ENCODE measurements at places on chromosomes 11 and 22. TPM values are rescaled to one million over a fixed set of nuclear protein-coding genes. Genes with fewer than 3 reads are reported as not detected.

GRCh38 chr22:27650572-27650971, 151.0 kb downstream of the MN1 start:
- H3K27ac ChIP-seq, result no peak overlapping the region
- no peak overlapping the region for H3K4me3 ChIP-seq
- no peak for DNase-seq
- H3K27me3 ChIP-seq, result no peaks in the 10 kb centered on the region

GRCh38 chr11:74444173-74444826, 23.0 kb downstream of the KCNE3 start:
- no peaks in the 10 kb centered on the region for H3K27me3 ChIP-seq
- no peaks in the 10 kb centered on the region for H3K36me3 ChIP-seq
- H3K4me3 ChIP-seq, result no peak overlapping the region
- no peak overlapping the region for H3K27ac ChIP-seq
- DNase-seq, result no peak

DNA sequence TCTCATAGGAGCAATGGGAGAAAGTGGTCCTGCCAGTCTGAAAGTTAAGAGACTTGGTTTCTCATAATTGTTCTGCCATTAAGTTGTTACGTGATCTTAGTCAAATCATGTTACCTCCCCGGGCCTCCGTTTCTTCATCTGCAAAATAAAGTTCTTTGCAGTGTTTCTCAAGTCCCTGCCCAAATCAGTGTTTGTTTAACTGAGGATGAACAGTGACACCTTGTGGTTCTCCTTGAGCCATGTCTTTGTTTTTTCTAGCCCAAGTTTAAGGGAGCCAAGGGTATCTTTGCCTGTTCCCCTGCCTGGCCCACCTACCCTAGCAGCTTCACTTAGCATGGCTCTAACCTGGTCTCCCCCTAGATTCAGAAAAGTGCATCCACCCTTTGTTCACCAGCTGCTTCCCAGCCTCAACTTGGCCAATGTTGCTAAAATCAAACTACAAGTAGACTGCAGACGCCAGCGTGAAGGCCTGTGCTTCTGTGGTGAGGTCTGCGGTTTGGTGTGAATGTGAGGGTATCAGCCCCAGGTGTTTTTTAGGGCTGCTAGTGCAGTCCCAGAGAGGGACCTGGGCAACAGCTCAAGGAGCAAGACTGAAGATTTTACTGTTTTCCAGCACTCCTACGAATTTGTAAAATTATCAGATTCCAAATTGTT, 35.5 kb downstream of the FZD4 start:
- no peaks in the 10 kb centered on the region for H3K27me3 ChIP-seq
- no peaks in the 10 kb centered on the region for H3K4me1 ChIP-seq
- H3K27ac ChIP-seq, result peak overlapping the region; percentile 4
- no peak for DNase-seq
- no peak overlapping the region for H3K4me3 ChIP-seq

GRCh38 chr22:41526830-41527799, 17.2 kb downstream of the POLR3H start:
- H3K4me1 ChIP-seq, result peaks cover 45% of the 10 kb centered on the region
- no peak overlapping the region for H3K4me3 ChIP-seq
- DNase-seq, result no peak
- no peaks in the 10 kb centered on the region for H3K27me3 ChIP-seq
- H3K27ac ChIP-seq, result peak overlapping the region; percentile 91
- H3K36me3 ChIP-seq, result peaks cover 96% of the 10 kb centered on the region

DNA sequence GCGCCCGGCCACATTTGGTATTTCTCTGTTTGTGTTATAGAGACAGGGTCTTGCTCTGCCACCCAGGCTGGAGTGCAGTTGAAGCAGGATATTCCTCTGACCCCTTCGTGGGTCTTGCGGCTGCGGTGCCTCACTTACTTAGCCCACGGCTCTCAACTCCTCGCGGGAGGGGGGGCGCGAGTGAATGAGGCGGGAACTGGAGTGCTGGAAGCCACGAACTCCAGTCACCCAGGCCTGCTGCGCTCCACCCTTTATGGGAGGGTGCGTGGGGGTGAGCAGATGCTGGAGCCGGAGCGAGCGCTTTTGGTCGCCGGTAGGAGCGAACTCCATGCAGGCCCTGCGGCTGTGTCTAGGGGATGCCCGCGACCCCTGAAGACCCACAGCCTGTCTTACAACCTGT, 1.8 kb downstream of the C11orf54 start:
- no peaks in the 10 kb centered on the region for H3K36me3 ChIP-seq
- no peak overlapping the region for H3K4me3 ChIP-seq
- DNase-seq, result no peak
- peaks cover 26% of the 10 kb centered on the region for H3K4me1 ChIP-seq
- H3K27me3 ChIP-seq, result no peaks in the 10 kb centered on the region

GRCh38 chr11:67277231-67277961, 11.1 kb downstream of the GRK2 start:
- peak; percentile 86 for DNase-seq
- peak overlapping the region; percentile 9 for H3K4me3 ChIP-seq
- peak overlapping the region; percentile 55 for H3K27ac ChIP-seq

DNA sequence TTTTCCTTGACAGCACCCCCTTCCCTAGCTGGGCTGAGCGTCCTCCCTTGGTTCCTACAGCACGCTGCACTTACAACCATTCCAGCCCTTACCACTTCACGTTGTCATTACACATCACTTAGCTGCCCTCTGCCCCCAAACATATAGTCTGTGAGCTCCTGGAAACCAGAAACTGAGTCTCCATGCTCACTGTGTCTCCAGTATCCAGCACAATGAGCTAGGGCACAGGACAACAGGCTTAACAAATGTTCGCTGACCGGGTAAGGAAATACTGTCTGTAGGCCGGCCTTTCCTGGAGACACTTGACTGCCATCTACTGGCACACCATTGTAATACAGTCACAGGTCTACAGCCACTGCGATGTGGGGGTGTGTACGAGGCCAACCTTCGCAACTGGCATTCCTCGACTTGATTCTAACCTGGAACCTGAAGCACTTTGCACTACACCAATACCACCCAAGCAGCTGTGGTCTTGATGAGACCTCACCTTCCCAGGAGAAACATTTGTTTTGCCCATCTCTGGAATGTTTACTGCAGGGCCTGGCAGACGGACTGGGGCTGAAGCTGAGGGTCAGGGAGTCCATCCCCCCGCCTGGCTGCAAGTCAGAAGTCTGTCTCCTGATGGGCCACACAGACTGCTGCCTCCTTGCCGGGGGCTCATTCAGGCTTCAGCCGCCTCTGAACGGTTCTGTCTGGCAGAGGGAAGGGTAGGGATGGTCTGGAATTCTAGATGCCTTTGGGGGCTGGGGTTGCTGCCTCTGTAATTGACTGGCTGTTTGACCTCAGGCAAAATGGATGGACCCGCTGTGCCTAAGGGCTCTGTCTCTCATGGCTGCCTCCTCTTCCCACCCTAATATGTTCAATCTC, 72.0 kb downstream of the SYN3 start:
- H3K4me3 ChIP-seq, result no peak overlapping the region
- H3K4me1 ChIP-seq, result peaks cover 11% of the 10 kb centered on the region
- H3K27ac ChIP-seq, result peak overlapping the region; percentile 60
- H3K36me3 ChIP-seq, result no peaks in the 10 kb centered on the region

DNA sequence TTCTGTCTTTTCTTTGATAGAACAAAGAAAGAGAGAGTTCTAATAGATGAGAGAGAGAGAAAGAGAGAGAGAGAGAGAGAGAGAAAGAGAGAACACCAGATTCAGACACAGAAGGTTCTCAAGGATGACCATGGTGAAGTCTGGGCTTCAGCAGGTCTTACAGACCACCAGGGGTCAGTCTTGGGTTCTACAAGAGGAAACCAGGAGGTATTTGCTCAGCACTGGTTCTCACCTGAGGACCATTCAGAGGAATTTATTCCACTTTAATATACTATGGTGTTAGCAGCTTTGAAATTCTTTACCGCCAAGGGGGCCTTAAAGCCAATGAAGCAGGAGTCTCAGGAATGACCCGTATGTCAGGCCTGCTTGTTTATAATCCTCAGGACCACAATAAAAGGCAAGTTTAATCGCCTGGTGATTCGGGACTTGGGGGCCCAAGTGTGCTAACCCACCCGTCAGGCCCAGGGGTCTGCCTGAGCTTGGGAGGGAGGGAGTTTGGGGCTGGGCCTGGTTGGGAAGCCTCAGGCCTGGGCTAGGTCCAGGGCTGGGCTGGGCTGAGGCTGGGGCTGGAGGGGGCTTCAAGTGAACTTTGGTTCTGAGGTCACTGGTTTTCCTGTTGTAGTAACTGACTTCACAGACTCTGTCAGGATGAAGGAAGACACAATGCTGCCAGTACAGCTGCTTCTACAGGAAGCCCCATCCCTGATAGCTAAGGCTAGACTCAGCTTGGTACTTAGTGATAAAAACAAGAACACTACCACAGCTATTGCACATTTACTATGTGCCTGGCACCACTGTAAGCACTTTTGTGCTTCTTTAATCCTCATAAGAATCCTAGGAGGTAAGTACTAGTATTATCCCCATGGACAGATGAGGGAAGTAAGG, 179.2 kb upstream of the ZBED5 start:
- no peak overlapping the region for H3K4me3 ChIP-seq
- no peak overlapping the region for H3K27ac ChIP-seq
- no peaks in the 10 kb centered on the region for H3K27me3 ChIP-seq

- no peak overlapping the region for H3K4me3 ChIP-seq
- H3K4me1 ChIP-seq, result peaks cover 6% of the 10 kb centered on the region
Observed at GRCh38 chr11:125173556-125173955, 9.0 kb downstream of the PKNOX2 start.

- no peaks in the 10 kb centered on the region for H3K27me3 ChIP-seq
- H3K4me3 ChIP-seq, result no peak overlapping the region
- H3K4me1 ChIP-seq, result no peaks in the 10 kb centered on the region
- H3K36me3 ChIP-seq, result no peaks in the 10 kb centered on the region
- H3K27ac ChIP-seq, result no peak overlapping the region
- DNase-seq, result no peak
Observed at GRCh38 chr11:37468344-37468743, 870.3 kb upstream of the RAG2 start.

- no peaks in the 10 kb centered on the region for H3K4me1 ChIP-seq
- no peak overlapping the region for H3K27ac ChIP-seq
- H3K27me3 ChIP-seq, result no peaks in the 10 kb centered on the region
- no peak for DNase-seq
- no peaks in the 10 kb centered on the region for H3K36me3 ChIP-seq
Observed at GRCh38 chr11:129852125-129852740, 36.6 kb downstream of the TMEM45B start.

DNA sequence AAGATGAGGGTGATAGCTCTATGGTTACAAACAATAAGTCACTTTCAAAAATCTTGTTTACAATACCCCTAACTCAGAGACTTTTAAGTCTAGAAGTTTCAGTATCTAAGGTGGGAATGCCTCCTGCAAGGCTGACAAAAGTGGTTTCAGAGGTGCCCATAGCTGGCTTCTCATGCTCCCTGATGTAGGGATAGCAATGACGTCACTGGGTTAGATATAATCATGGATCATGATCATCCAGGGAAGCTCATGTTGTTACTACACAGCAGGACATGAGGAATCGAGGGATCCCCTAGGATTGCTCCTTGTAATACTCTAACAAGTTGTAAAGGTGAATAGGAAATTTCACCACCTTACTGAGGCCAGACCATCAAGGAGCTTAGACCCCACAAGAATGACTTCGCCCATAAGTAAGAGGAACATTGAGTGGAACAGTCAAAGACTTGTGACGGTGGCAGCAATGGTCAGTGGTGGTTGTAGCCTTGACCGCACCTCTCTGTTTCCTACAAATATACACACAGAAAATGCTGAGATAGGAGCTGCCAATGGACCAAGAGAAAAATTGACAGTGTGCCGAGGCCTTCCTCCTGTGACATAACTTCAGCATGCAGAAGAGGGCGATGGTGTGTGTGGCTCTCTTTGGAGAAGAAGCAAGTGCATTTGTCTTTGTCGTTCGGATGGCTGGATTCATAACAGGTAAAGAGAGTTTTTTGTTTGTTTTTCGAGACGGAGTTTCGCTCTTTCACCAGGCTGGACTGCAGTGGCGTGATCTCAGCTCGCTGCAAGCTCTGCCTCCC, 15.6 kb downstream of the APOL4 start:
- H3K36me3 ChIP-seq, result no peaks in the 10 kb centered on the region
- no peaks in the 10 kb centered on the region for H3K27me3 ChIP-seq
- no peaks in the 10 kb centered on the region for H3K4me1 ChIP-seq
- no peak for DNase-seq

DNA sequence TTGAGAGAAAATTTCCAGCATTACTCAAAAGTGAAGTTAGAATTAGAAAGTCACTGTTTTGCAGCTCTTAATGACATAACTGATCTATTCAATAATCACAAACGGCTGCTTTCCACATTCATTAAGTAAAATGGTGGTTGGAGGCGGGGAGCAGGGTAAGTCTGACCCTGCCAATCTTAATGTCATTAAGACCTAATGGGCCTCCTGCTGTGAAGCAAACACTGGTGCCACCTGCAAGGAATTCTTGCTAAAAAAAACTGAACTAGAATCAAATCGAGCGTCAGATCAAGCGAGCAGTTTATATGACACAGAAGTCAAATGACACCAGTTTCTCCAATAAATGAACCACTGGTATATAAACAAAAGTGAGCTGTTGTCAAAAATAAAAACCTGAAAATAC, 351.5 kb downstream of the BRD1 start:
- no peak overlapping the region for H3K4me3 ChIP-seq
- no peak for DNase-seq
- H3K27ac ChIP-seq, result no peak overlapping the region

DNA sequence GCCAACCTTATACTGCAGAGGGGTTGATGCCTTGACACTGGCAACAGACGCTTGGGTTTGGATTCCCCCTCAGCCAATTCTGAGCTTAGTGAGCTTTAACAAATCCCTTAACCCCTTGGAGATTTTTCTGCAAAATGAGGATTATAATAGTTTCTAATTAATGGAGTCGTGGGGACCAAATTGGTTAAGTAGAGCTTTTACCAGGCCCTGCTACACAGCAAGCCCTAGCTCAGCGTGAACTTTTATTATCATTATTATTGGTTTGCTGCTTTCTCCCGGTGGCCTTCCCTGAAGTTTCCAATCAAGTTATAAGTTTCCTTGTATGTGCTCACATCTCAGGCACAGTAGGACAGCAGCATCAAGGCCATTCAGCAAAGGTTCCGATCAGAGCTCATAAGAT, 156.6 kb upstream of the GUCY1A2 start:
- H3K27ac ChIP-seq, result no peak overlapping the region
- H3K4me1 ChIP-seq, result no peaks in the 10 kb centered on the region
- no peaks in the 10 kb centered on the region for H3K27me3 ChIP-seq
- no peak for DNase-seq

Gene PATE4
- not detected for total RNA-seq

Gene TOP3B
- 24.3 TPM for total RNA-seq

Gene UCP3
- 2.0 TPM for total RNA-seq

Gene SBF1
- 75.7 TPM for total RNA-seq

Gene SCGB2A2
- not detected for total RNA-seq

Gene IL17REL
- total RNA-seq, result not detected

Gene OR52H1
- 0.84 TPM for total RNA-seq

Gene CNIH2
- total RNA-seq, result not detected

Gene RBM14
- 42.4 TPM for total RNA-seq

Gene CRKL
- 59.0 TPM for total RNA-seq

Gene FAM227A
- total RNA-seq, result 10.1 TPM

Gene DEPDC7
- total RNA-seq, result 6.9 TPM

Gene KMT5B
- 46.5 TPM for total RNA-seq

Gene TMEM86A
- total RNA-seq, result 6.6 TPM

Gene PGR
- 2.1 TPM for total RNA-seq

Data from tibial nerve (tissue), 4 donors.